NAMALWA (cell line): ENCODE measurements at places on chromosomes 12 and 14.

- DNase-seq, result peak; percentile 51
Observed at GRCh38 chr12:57637364-57637763, 4.4 kb upstream of the B4GALNT1 start.

GRCh38 chr12:6383572-6384498 lies at the start of gene LTBR:
LTBR (plus strand) TSS chr12:6384162; CDS start chr12:6384359, 197 bp downstream.
- no peak for DNase-seq

- DNase-seq, result no peak
Observed at GRCh38 chr12:88836156-88836555, 255.9 kb upstream of the KITLG start.

- DNase-seq, result no peak
Observed at GRCh38 chr12:5247144-5247543, 184.8 kb upstream of the NTF3 start.

GRCh38 chr14:85788470-85789233 lies 258.7 kb downstream of the FLRT2 start:
- no peak for DNase-seq
